Peyer's patch (tissue), 4 donors: ENCODE measurements at places on chromosomes 12 and 14.

DNA sequence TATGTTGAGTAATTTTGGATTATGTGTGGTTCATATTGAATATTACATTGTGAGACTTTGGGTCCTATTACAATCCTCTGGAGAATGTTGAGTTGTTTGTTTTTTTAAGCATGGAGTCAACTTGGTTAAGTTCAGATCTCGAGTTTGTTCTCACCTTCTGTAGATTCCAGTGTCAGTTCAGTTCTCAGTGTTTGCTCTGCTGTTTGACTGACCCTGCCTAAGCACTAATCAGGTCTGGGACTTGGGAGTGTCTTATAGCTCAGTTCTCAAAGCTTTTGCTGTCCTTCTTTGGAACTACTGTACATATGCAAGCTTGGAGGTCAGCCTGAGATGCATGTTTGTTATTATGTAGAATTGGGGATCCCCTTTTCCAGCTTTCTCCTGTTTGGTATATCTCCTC, 63.1 kb downstream of the DIP2B start:
- DNase-seq = no peak

- no peak for DNase-seq
These were observed 410.1 kb upstream of the MGAT4C start for GRCh38 chr12:86666316-86666715.

DNA sequence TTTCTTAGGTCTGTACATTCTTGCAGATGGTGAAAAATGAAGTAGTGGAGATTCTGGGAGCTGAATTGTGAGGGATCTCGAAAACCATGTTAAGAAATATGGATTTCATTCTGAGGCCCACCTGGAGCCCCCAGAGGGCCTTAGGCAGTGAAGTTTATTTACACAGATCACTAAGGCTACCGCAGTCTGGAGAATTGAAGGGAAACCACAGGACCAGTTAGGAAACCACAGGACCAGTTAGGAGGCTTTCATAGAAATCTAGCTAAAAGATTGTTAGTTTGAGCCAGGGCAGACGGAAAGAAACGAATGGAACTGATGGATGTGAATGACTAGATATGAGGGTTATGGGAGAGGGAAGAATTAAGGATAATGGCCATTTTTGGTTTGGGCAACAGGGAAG, 7.2 kb downstream of the CBLN3 start:
- DNase-seq = no peak

- peak; percentile 81 for DNase-seq
These were observed 644 bp downstream of the NAB2 start for GRCh38 chr12:57089271-57090245.

DNA sequence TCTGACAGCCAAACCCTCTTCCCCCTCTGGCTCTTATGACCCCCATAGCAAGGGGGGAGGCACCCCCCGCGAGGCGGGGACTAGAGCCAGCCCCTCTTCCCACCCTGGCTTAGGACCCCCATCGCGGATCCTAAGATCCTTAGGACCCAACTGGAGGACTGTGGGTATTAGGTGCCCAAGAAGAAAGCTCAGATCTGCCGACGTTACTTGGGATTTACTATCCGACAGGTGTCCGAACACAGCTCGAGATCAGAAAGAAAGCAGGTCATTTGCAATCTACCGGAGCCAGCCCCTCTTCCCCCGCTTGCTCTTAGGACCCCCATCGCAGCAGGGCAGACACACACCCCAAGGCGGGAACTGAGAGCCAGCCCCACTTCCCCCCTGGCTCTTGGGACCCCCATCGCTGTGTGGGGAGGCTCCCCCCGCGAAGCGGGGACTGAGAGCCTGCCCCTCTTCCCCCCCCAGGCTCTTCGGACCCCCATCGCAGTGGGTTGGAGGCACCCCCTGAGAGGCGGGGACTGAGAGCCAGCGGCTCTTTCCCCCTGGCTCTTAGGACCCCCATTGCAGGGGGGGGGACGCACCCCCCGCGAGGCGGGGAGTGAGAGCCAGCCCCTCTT, 46.8 kb downstream of the DDX11 start:
- DNase-seq = no peak

DNA sequence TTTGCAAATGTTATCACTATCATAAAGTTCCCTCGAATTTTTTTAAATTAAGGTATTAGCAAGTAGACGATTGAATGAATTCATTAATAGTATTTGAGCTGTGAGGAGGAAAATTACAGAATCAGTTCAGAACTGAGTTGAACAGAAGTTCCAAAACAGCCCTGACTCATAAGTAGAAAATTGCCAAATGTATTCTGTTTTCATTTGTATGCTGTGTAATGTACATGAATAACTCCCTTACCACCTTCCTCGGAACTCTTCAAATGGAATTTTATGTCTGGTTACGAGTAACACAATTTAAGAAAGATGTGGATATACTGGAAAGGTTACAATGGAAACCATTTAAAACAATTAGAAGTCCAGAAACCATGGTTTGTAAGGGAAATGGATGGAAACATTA, 283.3 kb upstream of the FAR2 start:
- no peak for DNase-seq

DNA sequence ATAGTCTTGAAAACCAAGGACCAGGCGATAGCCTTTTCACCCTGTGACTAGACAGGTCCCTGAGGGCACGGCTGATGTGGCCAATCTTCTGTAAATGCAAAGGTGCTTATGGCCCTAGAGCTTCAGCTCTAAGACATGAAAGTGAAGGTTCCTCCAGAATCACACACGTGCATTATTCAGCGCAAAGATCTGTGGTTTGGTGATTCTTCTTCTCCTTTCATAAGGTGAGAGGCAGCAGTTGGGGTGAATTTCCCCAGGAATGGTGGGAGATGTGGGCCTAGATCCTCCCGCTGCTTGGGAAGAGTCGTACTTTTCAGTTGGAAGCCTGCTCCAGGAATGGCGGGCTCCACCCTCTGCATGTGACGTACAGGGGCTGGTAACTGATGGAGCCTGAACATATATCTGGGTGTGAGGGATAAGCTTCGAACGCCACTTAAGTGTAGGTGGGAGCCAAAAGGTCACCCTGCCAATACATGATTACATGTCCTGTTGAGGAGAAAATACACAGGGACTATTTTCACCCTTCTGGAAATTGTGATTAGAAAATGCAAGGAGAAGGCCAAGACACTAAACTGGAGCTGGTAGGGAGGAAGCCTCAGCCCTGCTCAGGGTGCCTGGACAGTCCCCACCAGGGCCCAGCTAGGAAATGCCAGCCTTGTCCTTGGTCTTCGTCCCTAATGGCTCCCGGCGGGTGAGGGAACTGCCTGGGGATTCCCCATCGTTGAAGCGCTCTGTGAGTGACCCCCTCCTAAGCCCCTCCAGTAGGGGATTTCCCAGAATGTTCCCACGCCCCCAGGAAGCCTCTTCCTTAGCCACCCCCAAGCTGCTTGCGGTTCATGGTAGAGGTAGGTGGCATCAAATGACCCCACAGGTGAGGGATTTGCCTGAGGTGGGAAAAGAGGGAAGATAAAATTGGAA, 17.6 kb downstream of the BATF start:
- DNase-seq = peak; percentile 68

DNA sequence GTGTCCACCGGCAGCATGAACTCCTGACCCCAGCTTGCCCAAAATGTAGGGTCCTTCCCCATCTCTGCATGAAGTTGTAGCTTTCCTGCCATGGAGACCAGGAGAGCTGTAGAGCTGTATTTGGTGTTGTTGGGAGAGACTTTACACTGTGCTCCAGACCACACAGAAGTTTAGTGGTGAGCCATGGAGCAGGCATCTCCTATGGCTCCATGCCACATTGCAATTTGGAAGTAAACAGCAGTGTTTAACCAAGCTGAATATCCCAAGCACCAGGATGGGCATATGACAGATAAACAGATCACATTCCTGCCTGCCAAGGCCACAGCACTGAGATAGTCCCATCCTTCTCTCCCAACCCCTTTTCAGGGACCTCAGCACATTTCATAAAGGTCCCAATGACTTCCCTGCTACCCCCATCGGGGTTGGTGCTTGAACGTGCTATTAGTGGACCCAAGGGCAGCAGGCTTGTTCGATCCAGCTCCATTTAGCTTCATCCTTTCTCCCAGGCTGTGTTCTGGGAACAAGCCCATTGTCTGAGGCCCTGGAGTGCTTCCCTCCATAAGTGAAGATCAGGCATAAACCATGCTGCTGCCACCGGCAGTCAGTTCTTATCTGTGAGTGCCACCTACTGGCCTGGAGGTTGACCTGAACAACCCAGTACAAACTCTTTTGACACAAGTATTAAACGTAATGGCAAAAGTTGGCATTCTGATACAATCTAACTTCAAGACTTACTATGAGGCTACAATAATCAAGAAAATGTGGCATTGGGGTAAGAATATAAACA, 172.3 kb upstream of the ATXN7L3B start:
- DNase-seq = no peak
